Right ventricle myocardium inferior (tissue), 1 donor: ENCODE measurements at places on chromosomes 1 and 21. TPM values are rescaled to one million over a fixed set of nuclear protein-coding genes. Genes with fewer than 3 reads are reported as not detected.

- DNase-seq, result no peak
Observed at GRCh38 chr21:43639470-43640353, 19.6 kb downstream of the HSF2BP start.

DNA sequence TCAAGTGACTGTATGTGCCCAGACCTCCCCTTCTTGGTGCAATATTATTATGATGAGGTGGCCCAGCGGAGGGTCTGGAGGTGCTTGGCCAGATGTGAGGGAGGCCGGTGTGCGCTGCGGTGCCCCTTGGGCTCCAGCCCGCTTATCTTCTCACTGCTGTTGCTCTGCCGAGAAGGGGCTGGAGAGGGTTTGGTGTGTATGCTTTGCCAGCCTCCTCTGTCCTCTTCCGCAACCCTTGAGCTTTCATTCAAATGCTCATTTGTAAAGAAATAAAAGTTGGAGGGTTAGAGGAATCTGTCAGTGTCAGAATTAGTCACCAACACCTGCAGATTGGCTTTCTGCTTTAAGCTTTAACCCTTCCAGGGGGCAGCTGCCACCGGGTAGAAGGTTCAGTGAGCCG, 19.7 kb downstream of the RNF220 start:
- DNase-seq, result no peak

DNA sequence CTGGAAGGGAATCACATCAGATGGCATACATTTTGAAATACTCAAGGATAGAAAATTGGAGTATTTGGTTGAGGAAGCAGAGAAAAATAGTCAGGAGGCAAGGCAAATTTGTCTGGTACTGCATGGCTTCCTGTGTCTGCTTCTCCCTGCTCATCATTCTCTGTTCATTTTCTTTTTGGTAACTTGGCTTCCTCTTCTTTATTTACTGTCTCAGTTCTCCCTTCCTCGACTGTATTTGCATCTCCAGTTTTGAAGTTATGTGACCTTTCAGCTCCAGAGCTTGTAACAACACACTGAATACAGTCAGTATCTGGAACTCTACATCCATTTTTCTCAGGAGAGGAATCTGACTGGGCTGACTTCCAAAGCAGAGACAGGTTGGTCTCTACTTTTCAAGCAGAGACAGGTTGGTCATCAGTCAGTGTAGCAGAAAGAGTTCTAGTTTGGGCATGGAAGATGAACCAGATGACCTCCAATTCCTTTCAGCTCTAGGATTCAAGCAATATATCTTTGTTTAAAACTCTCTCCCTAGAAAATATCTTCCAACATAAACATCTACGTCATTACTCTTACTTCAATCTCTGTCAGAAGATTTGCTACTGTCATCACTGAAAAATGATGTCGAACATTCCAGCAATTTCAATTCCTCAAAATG, 571.2 kb downstream of the ADGRL2 start:
- DNase-seq, result no peak

- DNase-seq, result no peak
Observed at GRCh38 chr1:208080396-208081286, 163.5 kb downstream of the PLXNA2 start.

DNA sequence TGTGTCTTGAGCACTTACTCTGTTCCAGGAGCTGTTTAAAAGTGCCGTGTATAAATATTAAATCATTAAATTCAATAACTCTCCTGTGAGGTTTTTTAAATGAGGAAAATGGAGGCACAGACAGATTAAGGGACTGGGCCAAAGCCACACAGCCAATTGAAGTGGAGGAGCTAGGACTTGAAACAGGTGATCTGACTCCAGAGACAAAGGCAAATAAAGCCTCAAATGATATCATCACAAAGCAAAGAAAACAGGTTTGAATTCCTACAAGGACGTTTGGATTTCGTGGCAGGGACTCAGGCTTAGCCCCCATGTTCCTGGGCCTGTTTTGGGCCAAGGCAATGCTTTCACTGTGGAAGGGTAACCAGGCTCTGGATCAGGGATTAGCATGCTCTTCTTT, 45.2 kb upstream of the DMBX1 start:
- no peak for DNase-seq

- DNase-seq, result no peak
Observed at GRCh38 chr1:55375617-55376258, 160.6 kb upstream of the USP24 start.

DNA sequence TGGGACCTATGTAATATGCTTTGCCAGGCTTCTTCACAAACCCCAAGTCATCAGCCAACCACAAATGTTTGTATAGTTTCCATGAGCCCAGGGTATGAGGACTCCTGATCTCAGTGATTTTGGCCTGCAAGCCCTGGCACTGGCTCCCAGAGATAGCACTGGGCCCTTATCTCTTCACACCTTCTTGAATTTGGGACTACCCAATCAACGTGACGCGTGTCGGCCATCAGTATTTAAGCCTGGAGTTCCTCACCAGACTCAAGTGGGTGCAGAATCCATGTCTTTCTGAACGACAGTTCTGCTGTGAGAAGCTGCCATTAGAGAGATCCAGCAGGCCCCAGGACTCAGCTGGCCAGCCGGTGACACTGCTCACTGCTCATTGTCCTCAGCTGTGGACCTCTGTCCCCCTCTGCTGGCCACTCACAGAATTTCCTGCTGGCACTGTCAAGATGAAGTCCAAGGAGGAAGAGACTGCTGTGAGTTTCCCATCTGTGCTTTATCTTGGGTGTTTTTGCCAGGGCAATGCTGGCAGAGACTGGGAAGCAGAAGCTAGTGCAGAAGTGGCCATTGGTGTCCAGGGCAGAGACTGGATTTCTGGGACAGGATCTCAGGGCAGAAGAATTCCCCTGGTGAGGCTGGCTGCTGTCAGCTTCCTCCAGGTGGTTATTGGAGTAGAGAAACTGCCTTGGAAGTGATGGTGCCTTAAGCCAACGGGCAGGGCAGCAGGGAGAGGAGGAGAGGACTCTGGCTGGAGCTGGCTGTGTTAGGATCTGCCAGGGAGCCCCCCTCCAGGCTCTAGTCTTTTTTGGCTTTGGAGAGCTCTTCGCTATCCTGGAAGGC, 28.4 kb downstream of the TMCC2 start:
- peak; percentile 92 for DNase-seq

GRCh38 chr1:234639961-234640360, 30.0 kb upstream of the IRF2BP2 start:
- no peak for DNase-seq

DNA sequence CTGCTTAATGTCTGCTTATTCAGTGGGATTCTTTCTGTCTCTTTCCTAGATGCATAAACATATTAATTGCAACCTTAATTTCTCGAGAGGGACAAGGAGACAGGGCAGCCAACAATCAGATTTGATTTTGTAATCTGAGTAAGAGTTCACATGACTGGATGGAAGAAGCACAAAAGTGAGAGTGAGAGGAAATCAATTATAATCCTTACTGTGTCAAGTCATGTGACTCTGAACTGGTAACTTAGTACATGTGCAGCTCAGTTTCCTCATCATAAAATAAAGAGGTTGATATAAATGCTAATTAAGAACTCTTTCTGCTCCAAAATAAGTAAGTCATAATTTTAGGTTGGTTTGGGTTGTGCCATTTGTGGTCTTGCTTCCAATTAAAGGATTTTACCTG, 439.5 kb downstream of the AMY1C start:
- DNase-seq, result no peak

DNA sequence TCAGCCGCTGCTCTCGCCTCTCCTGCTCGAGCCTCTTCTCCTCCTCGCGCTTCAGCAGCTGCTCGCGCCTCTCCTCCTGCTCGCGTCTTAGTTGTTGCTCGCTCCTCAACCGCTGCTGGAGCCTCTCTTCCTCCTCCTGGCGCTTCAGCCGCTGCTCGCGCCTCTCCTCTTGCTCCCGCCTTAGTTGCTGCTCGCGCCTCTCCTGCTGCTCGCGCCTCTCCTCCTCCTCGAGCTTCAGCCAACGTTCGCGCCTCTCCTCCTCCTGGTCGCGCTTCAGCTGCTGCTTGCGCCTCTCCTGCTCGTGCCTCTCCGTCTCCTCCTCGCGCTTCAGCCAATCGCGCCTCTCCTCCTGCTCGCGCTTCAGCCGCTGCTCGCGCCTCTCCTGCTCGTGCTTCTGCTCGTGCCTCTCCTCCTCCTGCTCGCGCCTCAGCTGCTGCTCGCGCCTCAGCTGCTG, 3.7 kb downstream of the TCHH start:
- DNase-seq, result peak; percentile 48

GRCh38 chr1:238955934-238956333, 430.4 kb upstream of the CHRM3 start:
- DNase-seq, result no peak

GRCh38 chr1:198669023-198669698, 30.3 kb downstream of the PTPRC start:
- no peak for DNase-seq

GRCh38 chr1:39016604-39017171, 9.5 kb upstream of the NDUFS5 start:
- no peak for DNase-seq

DNA sequence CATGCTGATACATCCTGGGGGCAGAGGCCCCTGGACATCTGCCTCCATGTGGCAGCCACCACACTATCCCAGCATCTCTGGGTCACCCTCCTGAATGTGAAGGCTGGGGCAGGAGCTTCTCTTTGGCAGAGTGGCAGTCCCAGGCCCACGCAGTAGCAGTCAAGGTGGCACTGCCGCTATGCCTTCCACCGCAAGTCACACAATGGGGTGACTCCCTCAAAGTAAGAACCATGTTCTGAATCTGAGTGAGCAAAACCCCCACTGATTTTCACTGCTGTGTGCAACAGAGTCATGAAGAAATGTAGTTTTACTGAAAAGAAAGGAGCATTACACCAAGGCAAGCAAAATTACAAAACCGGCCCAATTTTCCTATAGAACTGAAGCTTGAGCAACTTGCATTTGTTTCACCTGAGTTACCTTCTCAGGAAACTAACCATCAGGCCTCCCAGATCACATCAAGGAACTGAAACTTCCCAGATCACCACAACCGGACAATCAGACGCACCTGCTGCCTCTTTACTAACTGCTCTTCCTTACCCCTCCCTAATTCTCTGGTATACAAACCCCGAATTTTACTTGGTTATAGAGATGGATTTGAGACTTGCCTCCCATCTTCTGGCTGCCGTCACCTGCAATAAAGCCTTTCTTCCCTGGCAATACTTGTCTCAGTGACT, 102.6 kb downstream of the PCP4 start:
- DNase-seq, result no peak

- DNase-seq, result no peak
Observed at GRCh38 chr1:41277371-41277975, 35.4 kb upstream of the SCMH1 start.

- DNase-seq, result peak; percentile 69
Observed at GRCh38 chr1:230215031-230215430, 148.0 kb downstream of the GALNT2 start.

DNA sequence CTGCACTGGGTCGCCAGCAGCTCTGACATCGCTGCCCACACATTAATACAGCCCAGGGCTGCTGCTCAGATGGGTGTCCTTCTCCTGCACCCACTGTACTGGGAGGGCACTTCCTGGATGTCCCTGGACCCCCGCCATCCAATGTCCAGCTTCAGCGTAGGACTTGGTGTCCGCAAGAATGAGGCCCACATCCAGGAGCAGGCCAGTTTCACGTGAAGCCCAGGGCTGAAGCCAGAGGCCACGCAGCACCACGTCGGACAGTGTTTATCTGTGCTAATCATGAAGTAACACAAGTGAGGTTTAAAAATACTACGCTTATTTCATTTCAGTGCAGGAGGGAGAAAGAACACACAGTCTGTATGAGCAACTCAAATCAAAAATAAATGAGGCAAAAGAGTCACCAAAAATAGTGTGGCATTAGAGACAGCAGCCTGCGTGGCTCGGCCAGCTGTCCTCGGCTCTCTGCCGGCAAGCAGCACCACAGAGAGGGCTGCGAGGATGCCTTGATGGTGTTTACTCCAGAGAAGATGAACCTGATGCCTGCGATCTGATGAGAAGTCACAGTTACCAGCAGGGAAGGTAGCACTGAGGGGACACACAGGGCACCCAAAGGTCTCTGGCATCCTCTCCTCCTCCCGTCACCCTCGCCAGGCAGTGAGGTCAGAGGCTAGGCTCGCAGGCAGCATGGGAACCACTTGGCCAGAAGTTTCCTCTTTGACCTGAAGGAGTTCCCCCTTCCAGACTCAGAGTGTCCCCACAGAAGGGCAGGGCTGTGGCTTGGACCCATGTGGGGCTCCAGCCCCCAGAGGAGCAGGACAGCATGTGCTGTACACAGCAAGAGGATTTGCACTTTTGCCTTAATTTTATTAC, 22.1 kb upstream of the NPHP4 start:
- DNase-seq, result peak; percentile 77

DNA sequence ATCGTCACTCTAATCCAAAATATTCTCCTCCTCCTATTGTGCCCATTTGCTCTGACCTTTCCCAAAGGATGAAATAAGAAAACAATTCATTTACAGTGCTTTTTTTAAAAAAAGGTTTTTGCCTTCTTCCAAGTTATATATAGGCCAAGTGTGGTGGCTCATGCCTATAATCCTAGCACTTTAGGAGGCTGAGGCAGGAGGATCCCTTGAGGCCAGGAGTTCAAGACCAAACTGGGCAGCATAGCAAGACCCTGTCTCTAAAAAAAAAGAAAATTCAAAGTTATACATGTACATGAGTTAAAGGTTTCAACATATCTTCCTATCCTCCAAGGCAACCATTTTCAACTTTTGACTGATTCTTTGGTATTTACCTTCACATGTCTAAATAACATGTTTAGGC, 10.1 kb upstream of the USP1 start:
- no peak for DNase-seq

Gene DNALI1
- 6.1 TPM for total RNA-seq

Gene ACTL8
- not detected for total RNA-seq

Gene GBP6
- total RNA-seq, result 0.14 TPM

Gene CD244
- total RNA-seq, result 0.70 TPM

Gene EPHA10
- 0.32 TPM for total RNA-seq

Gene PDPN
- total RNA-seq, result 24.1 TPM

Gene TENT5C
- 18.7 TPM for total RNA-seq

Gene F13B
- not detected for total RNA-seq

Gene SLAMF1
- total RNA-seq, result 0.24 TPM

Gene CCDC27
- total RNA-seq, result not detected

Gene TNFRSF4
- 1.4 TPM for total RNA-seq
